ENCODE measurements at places on chromosomes 7 and 10.
A peak's percentile ranks its signal among the peaks of the same experiment; 100 is the strongest.

- peak; percentile 60 for DNase-seq
These were observed 10.3 kb upstream of the ANKRD1 start for GRCh38 chr10:90930971-90931871.

DNA sequence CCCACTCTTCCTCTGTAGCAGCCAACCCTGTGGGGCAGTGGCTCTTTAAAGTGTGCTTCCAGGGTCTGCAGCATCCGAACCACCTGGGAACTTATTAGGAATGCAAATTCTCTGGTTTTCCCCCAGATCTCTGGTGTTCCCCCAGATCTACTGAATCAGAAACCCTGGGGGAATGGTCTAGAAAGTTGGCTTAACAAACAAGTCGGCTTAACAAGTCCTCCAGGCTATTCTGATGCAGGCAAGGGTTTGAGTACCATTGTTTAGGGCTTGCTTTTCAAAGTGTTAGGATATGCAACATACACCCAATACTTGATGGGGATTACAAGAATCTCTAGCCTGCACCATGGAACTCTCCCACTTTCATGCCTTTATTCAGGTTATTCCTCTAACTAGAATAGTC, 126.3 kb downstream of the RALA start:
- DNase-seq, result no peak

GRCh38 chr10:4119107-4119506, 334.1 kb upstream of the KLF6 start:
- no peak for DNase-seq

GRCh38 chr10:91409069-91409868, 875 bp upstream of the HECTD2 start:
- DNase-seq, result peak; percentile 89

- DNase-seq, result peak; percentile 25
These were observed 33.5 kb upstream of the FOXL3 start for GRCh38 chr7:256461-256940.

- DNase-seq, result no peak
These were observed 27.3 kb downstream of the TBATA start for GRCh38 chr10:70757856-70758255.

GRCh38 chr10:120897343-120897742, 46.2 kb downstream of the WDR11 start:
- no peak for DNase-seq

- no peak for DNase-seq
These were observed 206.6 kb downstream of the SKAP2 start for GRCh38 chr7:26657686-26658388.

- no peak for DNase-seq
These were observed 118.5 kb upstream of the SVIL start for GRCh38 chr10:29753283-29753682.

DNA sequence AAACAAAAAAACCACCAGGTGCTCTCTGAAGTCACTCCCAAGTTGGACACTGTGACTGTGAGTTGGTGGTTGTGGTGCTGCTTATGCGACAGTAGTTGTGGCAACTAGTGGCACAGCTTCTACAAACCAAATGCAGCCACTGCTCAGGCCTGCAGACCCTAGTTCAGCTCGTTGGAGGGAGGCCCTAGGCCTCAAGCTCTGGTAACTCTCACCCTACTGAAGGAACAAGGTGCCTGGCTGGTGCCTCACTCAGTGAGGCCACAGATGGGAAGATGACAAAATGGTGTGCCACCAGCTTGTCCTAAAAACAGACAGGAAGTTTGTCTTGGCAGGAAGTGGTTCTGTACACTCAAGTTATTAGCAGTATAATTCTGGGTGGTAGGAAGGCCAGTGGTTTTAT, 45.3 kb upstream of the RAPGEF5 start:
- no peak for DNase-seq

DNA sequence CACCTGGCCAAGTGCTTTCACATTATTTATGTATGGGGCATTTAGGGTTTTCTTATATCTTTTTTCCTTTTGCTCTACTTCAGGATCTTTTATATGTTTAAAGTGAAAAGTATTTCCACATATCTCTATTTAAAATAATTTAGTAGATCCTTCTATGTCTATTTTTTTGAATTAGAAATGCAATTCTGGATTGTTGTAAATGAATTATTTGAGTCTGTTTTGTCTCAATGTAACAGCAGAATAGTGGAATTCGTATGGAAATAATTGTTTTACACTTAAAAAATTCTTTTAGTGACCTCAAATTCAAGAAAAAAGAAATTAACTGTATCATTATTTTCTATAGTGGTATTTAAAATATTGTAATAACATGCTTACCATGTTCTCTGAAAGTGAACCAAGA, 126.5 kb upstream of the HDAC9 start:
- DNase-seq, result no peak

DNA sequence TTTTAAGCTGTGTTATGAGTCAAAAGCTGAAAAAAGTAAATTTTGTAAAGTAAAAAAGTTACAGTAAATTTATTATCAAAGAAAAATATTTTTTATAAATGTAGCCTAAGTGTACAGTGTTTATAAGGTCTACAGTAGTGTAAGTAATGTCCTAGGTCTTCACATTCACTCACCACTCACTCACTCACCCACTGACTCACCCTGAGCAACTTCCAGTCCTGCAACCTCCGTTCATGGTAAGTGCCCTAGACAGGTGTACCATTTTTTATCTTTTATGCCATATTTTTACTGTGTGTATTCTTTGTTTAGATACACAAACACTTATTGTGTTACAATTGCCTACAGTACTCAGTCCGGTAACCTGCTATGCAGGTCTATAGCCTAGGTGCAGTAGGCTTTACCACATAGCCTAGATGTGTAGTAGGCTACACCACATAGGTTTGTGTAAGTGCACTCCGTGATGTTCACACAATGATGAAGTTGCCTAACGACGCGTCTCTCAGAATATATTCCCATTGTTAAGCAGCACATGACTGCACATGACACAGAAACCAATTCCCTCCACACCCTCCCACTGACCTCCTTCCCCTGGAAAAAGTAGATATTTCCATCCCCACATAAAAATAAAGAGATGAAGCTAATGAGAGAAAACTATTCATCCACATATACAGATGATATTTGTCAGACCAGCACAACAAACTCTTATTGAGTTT, 44.8 kb upstream of the FGL2 start:
- DNase-seq, result no peak

DNA sequence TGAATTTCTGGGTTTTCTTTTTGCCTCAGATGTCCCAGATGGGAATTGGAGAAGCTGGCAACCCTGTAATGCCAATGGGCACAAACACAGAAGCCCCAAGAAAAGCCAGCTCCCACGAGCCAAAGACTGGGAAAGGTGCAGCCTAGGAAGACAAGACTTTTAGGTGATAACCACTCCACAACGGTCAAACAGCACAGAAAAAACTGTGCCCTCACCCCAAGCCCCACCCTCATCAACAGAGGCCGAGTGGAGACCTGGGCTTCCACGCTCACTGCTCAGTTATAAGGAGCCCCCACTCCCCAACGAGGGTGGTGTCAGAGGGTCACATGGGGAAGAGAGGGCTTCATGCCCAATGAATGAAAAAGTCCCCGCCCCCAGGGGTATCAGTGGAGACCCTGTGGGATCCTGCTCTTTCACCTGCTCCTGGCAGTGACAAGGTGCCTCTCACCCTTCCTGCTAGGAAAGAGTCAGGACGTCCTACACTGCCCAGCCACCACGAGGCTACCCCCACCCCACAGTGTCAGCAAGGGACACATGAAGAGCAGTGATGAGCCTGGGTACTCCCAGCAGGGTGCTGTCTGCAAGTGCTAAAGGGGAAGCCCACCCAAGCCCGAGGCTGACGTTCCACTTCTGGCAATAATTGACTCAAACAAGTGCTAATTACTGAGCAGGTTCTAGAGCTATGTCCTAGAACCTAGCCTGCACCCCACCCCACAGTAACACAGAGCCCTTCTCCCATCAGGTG, 8.3 kb downstream of the TMEM273 start:
- no peak for DNase-seq

GRCh38 chr7:20504060-20504459, 111.4 kb upstream of the ABCB5 start:
- DNase-seq, result no peak

DNA sequence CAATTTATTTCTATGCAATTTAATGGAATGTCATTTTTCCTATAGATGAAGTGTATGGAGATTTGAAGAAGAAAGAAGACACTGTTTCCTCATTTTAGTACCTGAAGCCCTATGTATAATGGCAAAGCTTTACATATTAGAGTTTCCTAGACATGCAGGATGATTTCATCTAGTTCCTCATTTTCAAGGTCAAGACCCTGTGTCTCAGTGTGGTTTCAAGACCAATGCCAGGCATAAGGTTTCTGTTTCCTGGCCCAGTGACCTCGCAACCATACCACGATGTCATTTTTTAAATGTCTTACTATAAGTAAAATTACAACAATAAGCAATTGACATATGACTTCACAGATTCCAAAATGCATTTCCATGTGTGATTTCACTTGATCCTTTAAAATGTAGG, 336.5 kb upstream of the PRKCQ start:
- DNase-seq, result no peak

- no peak for DNase-seq
These were observed 101.6 kb upstream of the FAM13C start for GRCh38 chr10:59463909-59464308.

DNA sequence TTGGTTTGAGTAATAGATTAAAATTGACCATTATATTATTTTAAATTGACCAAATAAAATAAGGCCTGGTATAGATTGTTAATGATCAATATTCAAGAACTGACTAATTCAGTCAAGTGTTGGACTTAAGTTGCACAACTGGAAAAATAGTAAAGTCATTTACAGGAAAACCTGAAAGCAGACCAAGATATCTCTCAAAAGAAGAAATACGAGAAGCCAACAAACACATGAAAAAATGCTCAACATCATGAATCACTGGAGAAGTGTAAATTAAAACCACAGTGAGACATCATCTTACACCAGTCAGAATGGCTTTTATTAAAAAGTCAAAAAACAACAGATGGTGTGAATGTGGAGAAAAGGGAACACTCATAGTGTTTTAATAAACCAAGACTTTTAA, 80.4 kb upstream of the MALRD1 start:
- DNase-seq, result no peak

GRCh38 chr10:70528741-70529362, 50.3 kb downstream of the PALD1 start:
- no peak for DNase-seq

DNA sequence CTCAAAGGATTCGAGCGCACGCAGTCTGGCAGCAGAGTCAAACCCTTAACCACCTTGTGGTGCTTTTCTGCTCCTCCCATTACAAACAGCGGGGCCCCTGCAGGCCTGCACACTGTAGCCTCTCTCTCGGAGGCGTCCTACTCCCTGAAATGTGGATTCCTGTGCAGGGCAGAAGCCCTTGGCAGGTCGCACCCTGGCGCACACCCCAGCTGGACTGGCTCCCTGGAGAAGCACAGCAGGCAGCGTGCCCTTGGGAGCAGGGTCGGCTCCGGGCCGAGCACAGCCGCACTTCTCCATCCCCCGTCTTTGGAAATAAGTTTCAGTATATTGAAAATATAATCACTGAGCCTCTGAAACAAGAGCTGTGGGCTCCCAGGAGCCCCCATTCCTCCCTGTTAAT, 144.1 kb downstream of the C10orf105 start:
- DNase-seq, result peak; percentile 81

DNA sequence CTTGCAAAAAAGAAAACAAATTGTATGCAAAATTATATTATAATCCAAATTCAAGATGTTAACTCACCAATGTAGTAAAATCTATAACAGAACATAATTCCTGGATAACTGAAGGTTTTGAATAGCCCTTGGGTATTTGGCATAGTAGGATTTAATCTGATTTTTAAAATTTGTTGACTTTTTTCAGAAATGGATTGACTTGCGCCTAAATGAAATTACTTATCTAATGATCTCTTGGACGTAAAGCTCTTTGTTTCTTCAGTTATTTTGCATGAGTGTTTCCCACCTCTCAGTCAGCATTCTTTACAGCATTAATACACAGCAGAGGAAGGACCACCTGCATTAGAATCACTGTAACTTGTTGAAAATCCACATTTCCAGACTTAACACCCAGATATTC, 169.6 kb downstream of the SEPTIN7 start:
- DNase-seq, result no peak

DNA sequence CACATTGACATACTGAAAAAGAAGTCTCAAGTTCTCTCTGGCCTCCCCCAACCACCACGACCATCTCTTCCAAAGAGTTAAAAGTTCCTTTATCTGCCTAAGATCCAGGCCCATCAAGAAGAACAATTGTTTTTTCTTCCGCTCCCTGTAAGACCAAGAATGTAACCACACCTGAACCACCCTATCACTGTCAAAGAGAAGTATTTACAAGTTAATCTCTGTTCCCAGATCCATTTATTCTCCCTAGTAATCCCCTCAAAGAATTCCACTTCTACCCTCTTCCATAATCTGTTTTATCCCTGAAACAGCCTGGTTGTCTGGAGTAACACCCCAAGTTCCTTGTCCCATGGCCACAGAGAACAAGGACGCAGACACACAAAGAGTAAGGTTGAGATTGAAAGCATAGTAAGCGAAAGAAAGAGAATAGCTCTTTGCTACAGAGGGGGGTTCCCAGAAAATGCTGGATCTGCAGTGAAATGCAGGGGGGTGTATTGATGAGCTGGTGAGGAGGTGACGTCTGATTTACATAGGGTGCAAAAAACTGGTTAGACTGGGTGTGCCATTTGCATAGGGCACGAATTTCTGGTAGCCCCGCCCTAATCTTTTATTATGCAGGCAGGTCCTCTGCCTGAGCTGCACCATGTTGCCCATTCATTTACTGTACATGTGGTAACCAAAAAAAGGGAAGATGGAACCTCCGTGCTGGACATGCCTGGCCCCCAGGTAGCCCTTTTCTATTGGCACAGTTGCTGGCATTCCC, 122.0 kb downstream of the SKIDA1 start:
- no peak for DNase-seq

- no peak for DNase-seq
These were observed 754.6 kb downstream of the AUTS2 start for GRCh38 chr7:70352906-70353305.

GRCh38 chr10:33215635-33216034, 118.8 kb downstream of the NRP1 start:
- DNase-seq, result no peak

- no peak for DNase-seq
These were observed 41.3 kb downstream of the PAPOLB start for GRCh38 chr7:4820405-4820966.

GRCh38 chr7:134255814-134256213, 60.9 kb downstream of the SLC35B4 start:
- no peak for DNase-seq

GRCh38 chr10:110091830-110092229, 84.0 kb downstream of the ADD3 start:
- DNase-seq, result no peak
